ENCODE measurements at places on chromosomes 5 and 9.

DNA sequence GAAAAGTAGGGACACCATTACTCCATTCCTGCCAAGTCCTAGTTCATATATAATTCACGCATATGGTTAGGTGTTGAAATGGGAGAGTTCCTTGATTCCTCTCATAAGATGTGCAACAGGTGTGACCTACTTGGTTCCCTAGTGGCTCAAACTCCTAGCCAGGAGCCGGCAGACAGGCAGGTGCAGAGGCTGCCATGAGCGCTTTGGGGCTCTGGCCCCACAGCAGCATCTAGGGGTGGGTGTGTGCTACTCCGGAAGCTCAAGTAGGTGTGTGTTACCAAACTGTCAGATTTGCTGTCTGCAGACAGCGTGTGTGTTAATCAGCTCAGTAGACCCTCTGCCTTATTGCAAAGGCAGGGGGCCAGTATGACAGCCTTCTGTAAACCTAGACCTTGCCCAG is 1652.4 kb upstream of the ACO1 start:
- DNase-seq: peak; percentile 20

GRCh38 chr5:52457810-52458209 is 329.9 kb upstream of the ITGA1 start:
- DNase-seq: no peak

- no peak for DNase-seq
Measured at GRCh38 chr5:76709762-76710161, 6.2 kb upstream of the F2R start.

DNA sequence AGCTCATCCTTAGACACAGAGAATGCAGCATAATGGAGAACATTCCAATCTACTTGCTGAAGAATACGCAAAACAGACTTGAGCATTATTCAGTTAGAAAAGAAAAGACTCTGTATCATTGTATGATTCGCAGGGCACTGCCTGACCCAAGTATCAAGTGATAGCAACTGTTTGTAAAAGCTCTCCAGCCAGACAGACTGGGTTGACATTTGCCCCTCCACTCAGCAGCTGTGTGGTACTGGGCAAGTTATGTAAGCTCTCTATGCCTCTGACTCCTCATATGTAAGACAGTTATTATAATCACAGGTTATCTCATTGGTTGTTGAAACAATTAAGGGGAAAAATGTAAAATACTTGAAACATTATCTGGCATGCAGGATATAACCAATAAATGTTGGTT is 505.0 kb downstream of the ELAVL2 start:
- no peak for DNase-seq

DNA sequence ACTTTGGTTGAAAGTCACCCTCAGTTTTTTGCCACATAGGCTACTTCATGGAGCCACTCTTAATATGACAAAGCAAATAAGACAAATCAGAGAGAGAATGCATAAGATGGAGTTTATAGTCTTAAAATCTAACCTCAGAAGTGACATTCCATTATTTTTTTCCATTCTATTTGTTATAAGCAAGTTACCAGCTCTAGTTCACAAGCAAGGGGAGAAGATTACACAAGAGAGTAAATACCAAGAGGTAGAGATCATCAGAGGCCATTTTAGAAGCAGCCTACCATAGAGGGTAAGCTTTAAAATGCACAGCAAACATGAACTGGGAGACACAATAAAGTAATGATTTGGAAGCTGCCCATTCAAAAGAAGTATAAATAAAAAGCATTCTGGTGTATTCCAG is 651.3 kb upstream of the MEF2C start:
- DNase-seq: no peak

DNA sequence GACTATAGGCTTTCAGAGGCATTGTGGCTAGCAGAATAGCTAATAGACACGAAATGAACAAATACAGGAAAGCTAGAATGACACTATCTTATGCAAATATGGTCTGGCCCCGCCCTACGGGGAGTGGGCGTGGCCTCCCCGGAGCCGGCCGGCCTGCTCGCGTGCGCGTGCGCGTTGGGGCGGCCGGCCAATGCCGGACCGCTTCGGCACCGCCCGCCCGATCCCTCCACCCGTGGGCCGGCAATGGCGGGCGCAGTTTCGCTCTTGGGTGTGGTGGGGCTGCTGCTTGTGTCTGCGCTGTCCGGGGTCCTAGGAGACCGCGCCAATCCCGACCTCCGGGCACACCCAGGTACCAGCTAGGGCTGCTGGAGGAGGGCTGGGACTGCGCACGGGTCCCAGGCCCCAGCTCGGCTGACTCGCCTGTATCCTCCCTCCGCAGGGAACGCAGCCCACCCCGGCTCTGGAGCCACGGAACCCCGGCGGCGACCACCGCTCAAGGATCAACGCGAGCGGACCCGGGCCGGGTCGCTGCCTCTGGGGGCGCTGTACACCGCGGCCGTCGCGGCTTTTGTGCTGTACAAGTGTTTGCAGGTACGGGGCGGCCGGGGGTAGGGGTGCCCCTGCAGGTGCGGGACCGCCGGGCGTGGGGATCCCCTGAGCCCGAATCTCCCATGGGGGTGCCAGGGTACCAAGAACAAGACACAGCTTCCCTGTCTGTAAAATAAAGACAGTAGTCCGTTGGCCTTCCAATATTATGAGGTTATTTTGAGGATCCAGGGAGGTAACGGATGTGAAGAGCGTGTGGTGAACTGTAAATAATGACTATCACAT is at the start of gene CCDC107:
TSS of gene CCDC107 (plus strand) at position 156 of the 831 bp plus-strand sequence. CDS start at position 244, 88 bp downstream.
- DNase-seq: peak; percentile 84

DNA sequence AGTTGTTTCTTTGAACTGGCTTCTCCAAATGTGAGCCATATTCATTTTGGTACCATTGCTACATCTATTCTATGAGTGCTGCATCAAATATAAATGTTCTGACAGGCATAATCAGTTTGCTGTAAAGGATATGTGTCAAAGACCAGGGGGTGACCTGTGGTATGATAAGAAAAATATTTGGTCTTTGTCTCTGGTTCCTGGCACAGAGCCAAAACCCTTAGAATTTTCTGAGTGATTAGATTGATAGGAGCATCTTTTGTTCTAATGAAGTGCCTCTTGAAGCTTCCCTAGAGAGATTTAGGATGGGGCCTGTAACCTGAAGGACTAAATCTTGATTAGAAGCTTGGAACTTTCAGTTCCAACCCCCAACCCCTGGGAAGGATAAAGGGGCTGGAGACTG is 256.3 kb downstream of the NNT start:
- DNase-seq: no peak

- DNase-seq: no peak
Measured at GRCh38 chr5:134138416-134139376, 24.2 kb downstream of the TCF7 start.

DNA sequence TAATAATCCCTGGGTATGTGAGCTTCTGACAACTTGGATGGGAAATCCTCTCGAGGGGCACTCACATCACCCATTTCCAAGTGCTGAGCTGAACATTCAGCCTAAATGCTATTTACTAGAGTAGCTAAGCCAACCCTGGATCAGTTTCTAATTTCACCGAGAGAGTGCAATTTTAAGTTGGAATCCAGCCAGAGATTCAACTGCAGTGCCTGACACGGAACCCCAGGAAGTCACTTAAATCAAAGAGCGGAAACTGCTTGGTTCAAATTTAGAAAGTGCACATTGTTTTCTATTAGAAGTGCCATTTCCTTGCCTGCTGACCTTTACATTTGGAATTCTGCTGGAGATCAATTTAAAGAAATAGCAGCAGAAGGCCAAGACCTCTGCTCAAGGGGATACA is 8.8 kb downstream of the SPRY4 start:
- no peak for DNase-seq

DNA sequence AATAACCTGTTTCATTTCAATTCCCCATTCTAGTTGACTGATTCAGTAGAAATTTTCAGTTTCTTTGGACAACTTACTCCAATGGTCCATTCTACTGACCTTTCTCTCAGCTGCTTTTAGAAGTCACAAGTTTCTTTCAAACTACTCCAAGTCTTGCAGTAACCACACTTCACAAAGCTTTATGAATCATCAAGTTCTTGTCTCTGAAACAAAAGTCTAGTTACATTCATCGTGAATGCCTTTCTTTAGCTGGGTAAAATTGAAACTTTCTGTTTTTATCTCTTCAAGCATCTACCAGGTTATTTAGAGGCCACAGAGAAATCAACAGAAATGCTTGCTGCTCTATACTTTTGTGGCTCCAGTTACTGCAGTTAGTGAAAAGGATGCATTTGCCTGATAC is 405.4 kb downstream of the TMEM232 start:
- no peak for DNase-seq

GRCh38 chr9:126335837-126336735 is 9.5 kb downstream of the MVB12B start:
- no peak for DNase-seq

- DNase-seq: no peak
Measured at GRCh38 chr5:10935536-10935935, 174.5 kb upstream of the DAP start.

GRCh38 chr5:142109331-142110045 is 909 bp downstream of the NDFIP1 start:
- DNase-seq: no peak

GRCh38 chr5:42779083-42779482 is 22.5 kb downstream of the CCDC152 start:
- no peak for DNase-seq

GRCh38 chr5:81371354-81371876 is 22.5 kb downstream of the ACOT12 start:
- DNase-seq: no peak

- no peak for DNase-seq
Measured at GRCh38 chr5:161847447-161847846, 473 bp upstream of the GABRA1 start.

GRCh38 chr5:132364319-132364718 is 5.2 kb upstream of the SLC22A5 start:
- DNase-seq: no peak

GRCh38 chr9:4661611-4662010 is 483 bp upstream of the PLPP6 start:
- no peak for DNase-seq

DNA sequence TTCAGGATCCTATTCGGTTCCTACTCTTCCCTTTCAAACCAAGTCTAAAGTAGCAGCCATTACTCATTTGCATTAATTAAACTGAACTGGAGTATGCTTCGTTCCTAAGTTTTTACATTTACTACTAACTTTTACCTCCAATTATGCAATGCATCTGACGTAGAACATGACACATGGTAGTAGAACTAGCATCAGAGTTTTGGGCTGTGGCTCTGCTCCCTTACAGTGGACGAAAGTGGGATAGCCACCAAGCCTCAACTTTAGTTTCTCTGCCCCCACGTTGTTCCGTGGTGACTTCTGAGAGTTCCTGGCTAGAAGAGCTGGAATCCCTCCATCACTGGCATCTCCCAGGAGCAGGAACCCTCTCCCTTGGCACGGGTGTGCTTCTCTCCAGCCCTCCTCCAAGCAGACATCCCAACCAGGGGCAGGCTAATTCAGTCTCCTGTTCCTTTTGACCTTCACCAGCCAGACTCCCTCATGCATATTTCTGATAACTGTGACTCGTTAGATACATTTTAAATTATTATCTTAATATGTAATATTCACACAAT is 2.9 kb downstream of the IFNE start:
- no peak for DNase-seq

GRCh38 chr9:35396560-35397215 is 93.2 kb upstream of the RUSC2 start:
- DNase-seq: no peak

DNA sequence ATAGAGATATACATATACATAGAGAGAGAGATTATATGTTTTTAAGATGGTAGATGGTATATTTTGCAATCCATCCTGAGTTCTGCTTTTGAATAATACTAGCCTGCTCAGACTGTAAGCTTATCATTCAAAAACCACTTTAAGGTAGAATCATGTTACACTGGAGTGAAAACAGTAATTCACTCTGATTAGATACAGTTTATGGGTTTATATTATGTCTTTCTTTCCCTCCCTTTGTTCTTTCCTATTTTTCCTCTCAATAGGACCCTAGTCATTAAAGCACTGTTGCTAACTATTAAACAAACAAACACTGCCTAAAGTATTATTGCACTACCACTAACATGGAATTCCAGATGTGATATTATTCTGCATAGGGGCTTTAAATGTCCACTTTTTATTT is 202.0 kb downstream of the ADAMTSL1 start:
- DNase-seq: no peak

GRCh38 chr9:114231273-114231672 is 75.9 kb downstream of the COL27A1 start:
- no peak for DNase-seq

- no peak for DNase-seq
Measured at GRCh38 chr5:132816083-132816482, 3.0 kb downstream of the SOWAHA start.

DNA sequence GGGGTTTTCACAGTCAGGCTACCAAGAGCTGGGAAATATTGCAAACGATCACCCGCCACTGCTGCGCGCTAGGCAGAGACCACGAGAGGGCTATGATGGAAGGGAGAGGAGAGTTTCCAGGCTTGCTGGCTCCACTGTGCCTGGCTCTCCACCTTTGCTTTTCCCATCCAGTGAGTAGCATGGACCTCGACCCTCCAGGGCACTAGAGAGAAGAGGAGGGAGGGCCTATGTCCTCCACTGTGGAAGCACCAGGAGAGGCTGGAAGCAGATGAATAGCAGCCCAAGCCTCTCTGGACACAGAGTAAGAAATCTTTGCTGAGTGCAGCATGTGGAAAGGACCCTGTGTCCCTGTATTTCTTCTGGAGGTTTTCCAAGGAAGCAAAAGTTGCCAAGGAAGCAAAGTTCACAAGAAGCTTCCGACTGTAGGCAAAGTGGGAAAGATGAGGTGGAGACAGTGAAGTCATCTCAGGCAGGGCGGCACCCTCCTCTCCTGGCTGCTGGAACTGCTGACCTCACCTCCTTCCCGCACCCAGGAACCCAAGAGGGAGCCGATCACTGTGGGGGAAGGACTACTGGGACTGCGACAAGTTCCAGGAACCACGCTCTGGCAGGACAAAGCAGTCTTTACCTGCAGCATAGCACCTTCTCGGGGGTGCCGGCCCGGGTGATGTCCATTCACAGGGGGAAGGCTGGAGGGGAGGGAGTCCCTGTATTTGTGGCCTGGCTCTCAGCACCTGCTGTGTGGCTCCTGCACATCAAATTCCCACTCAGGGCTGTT is 79.6 kb downstream of the CSNK1A1 start:
- no peak for DNase-seq

GRCh38 chr9:33106827-33107621 is 30.6 kb upstream of the SMU1 start:
- peak; percentile 31 for DNase-seq

Data from WTC11 (cell line).